ENCODE measurements at places on chromosomes 5 and 9.

DNA sequence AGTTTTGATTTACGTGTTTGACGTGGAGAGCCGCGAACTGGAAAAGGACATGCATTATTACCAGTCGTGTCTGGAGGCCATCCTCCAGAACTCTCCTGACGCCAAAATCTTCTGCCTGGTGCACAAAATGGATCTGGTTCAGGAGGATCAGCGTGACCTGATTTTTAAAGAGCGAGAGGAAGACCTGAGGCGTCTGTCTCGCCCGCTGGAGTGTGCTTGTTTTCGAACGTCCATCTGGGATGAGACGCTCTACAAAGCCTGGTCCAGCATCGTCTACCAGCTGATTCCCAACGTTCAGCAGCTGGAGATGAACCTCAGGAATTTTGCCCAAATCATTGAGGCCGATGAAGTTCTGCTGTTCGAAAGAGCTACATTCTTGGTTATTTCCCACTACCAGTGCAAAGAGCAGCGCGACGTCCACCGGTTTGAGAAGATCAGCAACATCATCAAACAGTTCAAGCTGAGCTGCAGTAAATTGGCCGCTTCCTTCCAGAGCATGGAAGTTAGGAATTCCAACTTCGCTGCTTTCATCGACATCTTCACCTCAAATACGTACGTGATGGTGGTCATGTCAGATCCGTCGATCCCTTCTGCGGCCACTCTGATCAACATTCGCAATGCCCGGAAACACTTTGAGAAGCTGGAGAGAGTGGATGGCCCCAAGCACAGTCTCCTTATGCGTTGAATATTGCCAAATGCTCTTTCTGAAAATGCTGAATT, 850 bp downstream of the RRAGA start:
- DNase-seq, result no peak

DNA sequence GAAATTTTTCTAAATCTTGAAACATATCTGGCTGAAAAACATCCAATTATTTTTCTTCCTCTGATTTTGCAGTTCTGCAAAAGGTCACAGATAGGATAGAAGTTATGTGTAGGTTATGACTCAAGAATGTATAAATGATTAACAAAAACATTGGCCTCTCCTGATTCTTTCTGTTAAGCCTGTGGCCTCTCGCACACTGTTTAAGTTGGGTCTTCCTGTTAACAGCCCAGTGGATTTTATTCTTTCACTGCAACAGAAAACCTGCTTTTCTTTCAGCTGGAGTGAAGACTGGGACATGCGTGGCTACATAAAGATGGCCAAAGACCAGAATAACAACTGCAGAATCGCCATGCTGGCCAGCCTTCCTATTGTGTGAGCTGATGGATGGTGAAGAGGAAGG, 17.1 kb upstream of the SPATA31E1 start:
- DNase-seq, result no peak

GRCh38 chr9:93013856-93014582, 44.5 kb upstream of the SUSD3 start:
- DNase-seq, result no peak

GRCh38 chr5:5586721-5587120, 164.2 kb downstream of the ICE1 start:
- no peak for DNase-seq

DNA sequence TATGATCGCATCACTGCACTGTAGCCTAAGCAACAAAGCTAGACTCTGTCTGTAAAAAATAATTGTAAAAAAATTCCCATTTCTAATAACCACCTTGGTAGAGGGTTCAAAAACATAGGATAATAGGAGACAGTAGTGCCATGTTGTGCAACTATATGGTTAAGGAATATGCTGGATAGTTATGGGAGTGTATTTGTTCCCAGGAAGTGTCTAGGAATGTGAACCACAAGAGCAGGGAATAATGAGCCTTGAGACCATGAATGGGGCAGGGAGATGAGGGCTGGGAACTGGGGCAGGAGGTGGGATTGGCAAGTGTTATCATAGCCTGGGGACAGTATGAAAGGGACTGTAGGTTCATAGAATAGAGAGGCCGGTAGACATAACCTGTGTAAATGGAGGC, 50.4 kb downstream of the RUSC2 start:
- no peak for DNase-seq

DNA sequence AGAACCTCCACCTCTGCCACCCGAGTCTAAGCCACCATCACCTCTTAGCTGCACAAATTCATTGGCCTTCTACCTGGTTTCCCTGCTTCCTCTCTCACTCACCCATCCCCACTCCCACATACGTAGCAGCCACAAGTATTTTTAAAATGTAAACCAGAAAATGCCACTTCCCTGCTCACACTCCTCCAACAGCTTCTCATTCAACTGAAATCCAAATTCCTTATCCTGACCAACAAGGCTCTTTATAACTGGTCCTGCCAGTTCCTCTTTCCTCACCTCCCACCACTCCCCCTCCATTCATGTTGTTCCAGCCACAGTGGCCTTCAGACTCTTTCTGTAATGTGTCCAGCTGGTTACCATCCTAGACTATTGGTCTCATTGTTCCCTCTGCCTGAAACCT, 25.0 kb upstream of the PALM2AKAP2 start:
- no peak for DNase-seq

DNA sequence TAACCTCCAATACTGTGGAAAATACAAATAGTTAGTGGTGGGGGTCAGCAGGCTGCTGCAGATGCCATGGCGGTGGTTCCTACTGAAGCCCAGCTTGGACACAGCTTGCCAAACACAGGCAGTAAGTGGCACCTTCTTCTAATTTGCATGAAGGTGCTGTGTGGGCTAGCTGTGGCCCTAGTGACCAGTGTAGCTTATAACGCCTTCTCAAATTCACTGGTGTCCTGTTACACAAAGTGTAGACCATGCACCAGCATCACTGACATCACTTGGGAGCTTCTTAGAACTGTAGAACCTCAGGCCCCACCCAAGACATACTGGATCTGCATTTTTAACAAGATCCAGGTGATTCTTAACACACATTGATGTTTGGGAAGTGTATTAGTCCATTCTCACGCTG, 58.8 kb upstream of the TGFBR1 start:
- DNase-seq, result no peak

- DNase-seq, result no peak
Observed at GRCh38 chr5:50749873-50750272, 83.4 kb downstream of the PARP8 start.

DNA sequence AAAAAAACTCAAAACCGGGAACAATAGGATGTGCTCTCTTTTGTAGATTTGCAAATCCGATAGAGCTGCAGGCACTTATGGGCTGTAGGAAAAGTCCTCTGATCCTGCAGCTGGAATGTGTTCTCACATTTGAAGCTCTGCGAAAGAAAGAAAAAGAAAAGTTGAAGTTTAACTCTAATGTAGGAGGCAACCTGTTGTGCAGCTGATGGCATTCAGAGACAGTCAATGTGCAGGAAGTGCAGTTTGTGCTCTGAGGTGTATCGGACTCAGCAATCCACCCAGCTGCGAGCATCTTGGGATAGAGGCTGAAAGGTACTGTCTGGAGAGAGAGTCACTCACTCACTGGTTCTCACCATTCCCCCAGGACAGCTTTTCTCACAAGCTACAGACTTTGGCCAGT, 339.2 kb downstream of the AGTPBP1 start:
- DNase-seq, result no peak

DNA sequence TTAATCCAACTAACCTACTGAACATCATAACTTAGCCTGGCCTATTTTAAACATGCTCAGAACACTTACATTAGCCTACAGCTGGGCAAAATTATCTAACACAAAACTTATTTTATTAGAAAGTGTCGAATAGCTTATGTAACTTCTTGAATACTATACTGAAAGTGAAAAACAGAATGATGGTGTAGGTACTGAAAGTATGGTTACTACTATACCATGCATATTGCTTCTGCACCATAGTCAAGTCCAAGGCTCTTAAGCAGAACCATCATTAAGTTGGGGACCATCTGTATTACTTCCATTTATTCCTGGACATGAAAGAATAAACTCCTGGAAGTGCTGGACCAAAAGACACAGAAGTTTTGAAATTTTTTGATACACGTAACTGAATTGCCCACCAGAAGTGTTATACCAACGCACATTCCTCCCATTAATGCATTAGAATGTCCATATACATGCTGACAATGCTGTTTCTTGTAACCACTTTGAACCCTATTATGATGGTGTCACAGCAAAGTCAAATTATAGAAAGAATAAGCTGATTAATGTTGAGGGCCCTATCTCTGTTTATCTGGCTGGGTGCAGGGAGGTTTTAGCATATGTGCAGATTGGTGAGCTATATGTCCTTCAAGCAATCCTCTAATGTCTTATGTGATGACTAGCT, 375.7 kb downstream of the ACTL7B start:
- DNase-seq, result no peak

- DNase-seq, result no peak
Observed at GRCh38 chr5:177389241-177390169, 5.3 kb downstream of the SLC34A1 start.

- no peak for DNase-seq
Observed at GRCh38 chr5:175385691-175386362, 58.2 kb downstream of the DRD1 start.

- DNase-seq, result no peak
Observed at GRCh38 chr5:131983244-131983771, 28.1 kb downstream of the ACSL6 start.

- no peak for DNase-seq
Observed at GRCh38 chr5:168681556-168682183, 102.5 kb upstream of the PANK3 start.

- peak; percentile 43 for DNase-seq
Observed at GRCh38 chr9:120477534-120478001, 102.4 kb downstream of the CDK5RAP2 start.

DNA sequence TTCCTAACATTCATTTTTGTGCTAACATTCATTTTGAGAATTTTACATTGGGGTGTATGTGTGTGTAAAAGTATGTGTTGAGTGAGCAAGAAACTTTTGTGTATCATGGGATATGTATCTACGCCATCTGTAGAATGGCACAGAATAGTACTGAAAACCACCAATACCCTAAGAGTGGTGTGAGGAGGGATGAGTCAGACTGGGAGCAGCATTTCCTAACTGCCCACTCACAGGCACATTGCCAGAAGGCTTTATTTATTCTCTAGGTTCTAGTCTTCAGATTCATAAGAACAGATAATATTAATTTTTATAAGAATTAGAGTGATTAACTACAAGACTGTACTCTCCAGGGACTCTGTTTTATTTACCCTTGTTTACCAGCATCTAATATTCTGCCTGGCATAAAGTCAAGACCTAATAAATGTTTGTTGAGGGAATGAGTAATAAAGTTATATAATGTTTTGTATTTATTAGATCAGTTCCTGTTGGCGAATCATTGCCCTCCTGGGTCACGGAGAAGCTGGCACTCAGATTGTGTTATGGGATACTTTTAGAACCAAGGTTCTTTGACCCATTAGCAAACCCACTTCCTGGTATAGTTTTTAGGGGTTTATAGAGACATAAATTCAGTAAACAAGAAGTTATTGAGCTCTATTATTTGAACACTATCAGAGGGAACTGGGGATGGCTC, 159.1 kb upstream of the PPP2R2B start:
- no peak for DNase-seq

GRCh38 chr5:144941-145340, 46.4 kb upstream of the LRRC14B start:
- DNase-seq, result no peak

- no peak for DNase-seq
Observed at GRCh38 chr5:76471406-76471805, 68.3 kb downstream of the IQGAP2 start.

- DNase-seq, result no peak
Observed at GRCh38 chr9:11338130-11338529, 725.3 kb upstream of the PTPRD start.

DNA sequence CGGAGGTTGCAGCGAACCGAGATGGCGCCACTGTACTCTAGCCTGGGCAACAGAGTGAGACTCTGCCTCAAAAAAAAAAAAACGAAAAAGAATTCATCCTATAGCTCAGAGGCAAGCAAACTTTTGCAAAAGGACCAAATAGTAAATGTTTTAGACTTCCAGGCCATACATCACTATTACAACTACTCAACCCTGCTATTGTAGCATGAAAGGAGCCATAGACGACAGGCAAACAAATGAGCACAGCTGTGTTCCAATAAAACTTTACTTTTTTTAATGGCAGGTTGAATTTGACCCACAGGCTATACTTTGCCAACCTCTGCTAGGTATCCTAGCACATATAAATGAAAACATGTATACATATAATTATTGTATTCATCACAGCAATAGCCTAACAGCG, 58.9 kb upstream of the SLC30A5 start:
- DNase-seq, result no peak

DNA sequence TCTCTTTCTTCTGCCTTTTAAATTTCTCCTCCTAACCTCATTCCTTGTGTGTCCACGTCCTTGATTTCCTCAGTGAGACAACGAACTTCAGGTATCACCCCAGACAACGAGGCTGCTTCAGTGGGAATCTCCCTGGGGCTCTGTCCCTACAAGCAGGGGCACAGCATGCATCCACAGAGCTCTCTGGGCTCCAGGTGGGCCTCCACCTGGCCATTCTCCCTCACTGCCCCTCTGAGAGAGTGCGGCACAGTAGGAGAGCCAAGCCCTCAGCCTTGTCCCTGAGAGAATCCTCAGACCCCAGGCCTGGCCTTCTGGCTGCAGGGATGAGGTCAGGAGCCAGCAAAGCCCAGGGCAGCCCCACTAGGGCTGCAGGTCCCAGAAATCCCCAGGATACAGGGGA, 105.3 kb downstream of the LHFPL2 start:
- no peak for DNase-seq

DNA sequence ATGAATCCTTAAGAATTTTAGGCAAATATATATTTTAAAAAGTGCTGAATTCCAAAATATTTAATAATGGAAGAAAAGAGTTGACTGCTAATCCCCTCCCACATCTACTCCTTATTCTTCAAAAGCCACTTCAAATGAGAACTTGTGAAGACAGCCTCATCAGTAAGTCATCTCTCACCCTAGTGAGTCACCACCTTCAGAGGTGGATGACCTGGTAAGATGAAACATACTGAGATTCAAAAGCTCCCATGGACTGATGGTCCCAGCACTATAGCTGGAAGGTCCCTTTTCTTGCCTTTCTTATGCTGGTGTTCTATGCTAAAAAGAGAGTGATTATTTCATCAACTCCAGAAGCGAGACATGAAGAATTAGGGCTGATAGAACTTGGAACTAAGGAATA, 37.8 kb upstream of the SPDL1 start:
- DNase-seq, result no peak

- DNase-seq, result no peak
Observed at GRCh38 chr9:20319641-20320337, 302.5 kb downstream of the MLLT3 start.

All from dorsolateral prefrontal cortex (tissue), 122 donors.